ENCODE measurements at places on chromosomes 6 and 20.
A peak's percentile ranks its signal among the peaks of the same experiment; 100 is the strongest.

DNA sequence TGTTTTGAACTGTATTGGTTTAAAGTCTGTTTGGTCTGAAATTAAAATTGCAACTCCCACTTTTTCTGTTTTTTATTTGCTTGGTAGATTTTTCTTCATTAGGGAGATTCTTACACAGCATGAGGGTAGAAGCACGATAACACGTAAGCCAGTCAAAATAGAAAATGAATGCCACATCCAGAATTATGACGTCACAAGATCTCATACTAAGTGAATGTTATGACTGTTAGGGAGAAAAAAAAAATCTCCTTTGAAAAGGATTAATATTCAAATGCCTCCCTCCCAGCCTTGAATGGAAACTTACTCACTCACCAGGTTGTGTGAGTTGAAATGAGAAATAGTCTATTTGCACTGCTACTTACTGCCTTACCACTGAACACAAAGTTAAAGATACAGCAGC is 670.8 kb downstream of the TFAP2A start:
- no peak for DNase-seq

DNA sequence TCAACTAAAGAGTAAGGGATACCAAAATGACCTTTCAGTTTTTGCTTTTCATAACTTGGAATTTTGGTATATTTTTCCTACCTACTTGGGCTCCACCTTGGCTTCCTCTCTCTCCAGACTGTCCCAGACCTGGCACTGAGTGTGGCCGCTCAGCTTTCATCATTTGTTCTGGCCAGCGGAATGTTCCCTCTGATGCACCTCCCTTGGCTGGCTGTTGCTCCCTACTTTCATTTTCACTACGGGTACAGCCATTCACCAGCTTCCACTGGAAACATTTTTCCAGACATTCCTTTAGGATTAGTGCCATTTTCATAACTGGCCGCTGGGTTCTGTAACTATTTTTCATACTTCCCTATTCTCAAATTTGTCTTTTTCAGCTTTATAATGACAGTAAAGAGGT is 487.4 kb downstream of the TENT5A start:
- no peak for DNase-seq

GRCh38 chr20:5000263-5001173 is 792 bp downstream of the SLC23A2 start:
- no peak for DNase-seq

- no peak for DNase-seq
Measured at GRCh38 chr6:161168281-161168891, 105.5 kb downstream of the AGPAT4 start.

DNA sequence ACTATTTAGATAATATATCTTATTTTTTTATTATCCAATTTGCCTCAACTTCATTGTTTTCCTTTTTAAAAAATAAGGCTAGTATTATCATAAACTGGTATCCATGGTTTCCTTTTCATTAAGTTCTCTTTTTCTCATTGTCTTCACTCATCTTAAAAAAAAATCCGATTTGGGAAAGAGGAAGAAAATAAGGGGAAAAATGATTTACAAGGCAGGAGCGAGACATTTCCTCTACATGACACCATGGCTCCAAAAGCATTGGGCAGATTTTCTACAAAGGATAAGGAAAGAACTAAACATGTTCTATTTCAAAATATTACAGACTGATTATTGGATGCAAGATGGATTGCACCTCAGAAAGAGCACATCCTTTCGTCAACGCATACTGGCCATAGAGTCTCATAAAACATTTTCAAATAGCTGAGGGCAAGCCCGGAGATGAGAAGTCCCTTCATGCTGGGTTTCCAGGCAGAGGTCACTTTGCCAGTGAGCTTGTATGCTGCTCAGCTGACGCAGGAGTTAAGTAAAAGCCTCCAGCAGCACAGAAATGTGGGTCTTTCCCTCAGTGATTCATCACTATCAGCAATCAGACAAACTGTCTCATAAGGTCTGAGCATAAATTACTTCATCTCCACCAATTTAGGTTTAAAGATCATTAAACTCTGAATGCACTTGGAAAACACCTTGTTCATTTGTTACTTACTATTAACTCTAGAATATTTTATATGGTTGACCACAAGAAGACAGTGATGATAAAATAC is 129.0 kb upstream of the TNFAIP3 start:
- DNase-seq, result no peak

GRCh38 chr20:32052778-32053362 is 828 bp downstream of the HCK start:
- DNase-seq, result no peak

DNA sequence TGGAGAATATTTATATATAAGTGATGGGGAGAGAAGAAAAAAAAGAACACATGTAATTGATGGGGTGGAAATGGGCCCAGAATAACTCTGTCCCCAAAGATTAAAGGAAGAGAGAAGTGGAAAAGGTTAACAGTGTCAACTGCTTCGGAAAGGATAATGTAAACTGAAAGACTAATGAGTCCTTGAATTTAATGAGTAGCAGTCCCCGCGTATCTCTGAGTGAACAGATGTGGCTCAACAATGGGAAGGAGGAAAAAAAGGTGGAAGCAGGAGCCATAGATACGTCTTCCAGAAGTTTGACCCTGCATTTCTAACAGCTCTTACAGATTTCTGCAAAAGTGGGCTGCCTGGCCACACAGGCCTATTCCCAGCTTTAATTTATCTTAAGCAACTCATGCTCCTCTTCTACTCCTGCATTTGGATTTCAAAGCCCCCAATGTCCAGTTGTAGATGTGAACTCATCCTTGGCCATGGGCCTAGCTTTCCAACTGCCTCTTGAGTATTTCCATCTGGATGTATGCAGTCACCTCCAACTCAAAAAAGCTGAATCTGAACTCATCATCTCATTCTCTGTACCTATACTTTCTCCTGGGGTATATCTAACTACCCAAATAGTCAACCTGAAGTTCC is 61.3 kb downstream of the DST start:
- DNase-seq, result no peak

DNA sequence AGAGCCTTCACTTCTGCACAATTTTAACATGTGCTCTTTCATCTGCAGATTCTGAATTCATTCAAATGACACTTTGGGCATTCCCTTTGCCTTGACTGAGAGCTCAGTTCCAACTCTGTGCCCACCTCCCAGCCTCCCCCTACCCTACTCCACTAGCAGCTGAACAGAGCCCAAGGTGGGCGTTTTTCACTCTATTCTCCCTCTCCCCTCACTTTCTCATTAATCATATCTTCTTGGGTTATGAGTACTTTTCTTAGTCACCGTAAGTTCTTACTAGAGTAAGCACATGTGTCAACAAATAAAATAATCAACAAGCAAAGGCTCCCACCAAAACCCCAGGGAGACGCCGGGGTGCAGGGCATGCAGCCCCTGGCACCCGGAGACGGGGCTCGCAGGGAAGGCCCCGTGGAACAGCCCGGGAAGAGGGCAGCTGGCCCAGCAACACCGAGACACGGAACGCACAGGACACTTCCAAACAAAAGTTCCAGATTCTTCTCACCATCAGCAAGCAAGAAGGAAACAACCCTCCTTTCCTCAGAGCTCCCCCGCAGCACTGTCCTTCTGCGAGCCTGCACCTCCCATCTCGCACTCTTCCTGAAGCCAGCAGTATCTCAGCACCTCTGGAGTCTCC is 34.1 kb downstream of the TAF4 start:
- no peak for DNase-seq

- DNase-seq, result peak; percentile 14
Measured at GRCh38 chr20:46562373-46563169, 12.1 kb upstream of the OCSTAMP start.

DNA sequence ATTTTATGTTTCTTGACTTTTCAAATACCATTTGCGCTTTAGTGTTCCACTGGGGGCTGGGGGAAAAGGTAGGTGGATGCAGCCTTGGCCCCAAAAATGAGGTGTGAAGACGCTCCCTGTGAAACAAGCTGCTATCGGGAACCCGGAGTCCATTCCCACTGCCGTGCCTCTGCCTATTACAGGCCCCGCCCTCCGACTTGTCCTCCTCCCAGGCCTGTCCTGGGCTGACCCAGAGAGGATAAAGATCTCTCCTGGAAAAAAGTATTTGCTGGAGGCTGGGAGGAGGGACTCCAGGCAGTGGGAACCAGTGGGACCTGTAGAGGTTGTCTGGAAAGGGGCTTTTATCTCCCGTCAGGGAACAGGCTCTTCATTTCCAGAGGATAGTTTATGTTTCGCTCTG is 215.0 kb downstream of the SLC24A3 start:
- no peak for DNase-seq

All from stimulated activated CD8-positive, alpha-beta memory T cell treated with anti-CD3 and anti-CD28 coated beads, Interleukin-7, amount 100 ng/mL, for 1 hour (primary cell).